ENCODE measurements at places on chromosomes 5 and 9.
A peak's percentile ranks its signal among the peaks of the same experiment; 100 is the strongest.

DNA sequence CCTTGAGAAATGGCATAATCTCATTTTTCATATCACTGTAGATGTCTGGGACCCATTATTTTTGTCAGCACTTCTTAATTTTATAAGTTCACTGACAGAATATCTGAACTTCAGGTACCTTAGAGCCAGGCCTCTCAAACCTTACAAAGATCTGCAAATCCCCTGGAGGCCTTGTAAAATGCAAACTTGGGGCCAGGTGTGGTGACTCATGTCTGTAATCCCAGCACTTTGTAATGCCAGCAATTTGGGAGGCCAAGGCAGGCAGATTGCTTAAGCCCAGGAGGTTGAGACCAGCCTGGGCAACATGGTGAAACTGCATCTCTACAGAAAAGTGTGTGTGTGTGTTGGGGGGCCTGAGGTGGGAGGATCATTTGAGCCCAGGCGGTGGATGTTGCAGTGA lies 30.8 kb downstream of the RASGRF2 start:
- no peak for DNase-seq
- H3K27me3 ChIP-seq = no peaks in the 10 kb centered on the region
- H3K4me3 ChIP-seq = no peak overlapping the region
- no peaks in the 10 kb centered on the region for H3K36me3 ChIP-seq
- H3K27ac ChIP-seq = no peak overlapping the region

DNA sequence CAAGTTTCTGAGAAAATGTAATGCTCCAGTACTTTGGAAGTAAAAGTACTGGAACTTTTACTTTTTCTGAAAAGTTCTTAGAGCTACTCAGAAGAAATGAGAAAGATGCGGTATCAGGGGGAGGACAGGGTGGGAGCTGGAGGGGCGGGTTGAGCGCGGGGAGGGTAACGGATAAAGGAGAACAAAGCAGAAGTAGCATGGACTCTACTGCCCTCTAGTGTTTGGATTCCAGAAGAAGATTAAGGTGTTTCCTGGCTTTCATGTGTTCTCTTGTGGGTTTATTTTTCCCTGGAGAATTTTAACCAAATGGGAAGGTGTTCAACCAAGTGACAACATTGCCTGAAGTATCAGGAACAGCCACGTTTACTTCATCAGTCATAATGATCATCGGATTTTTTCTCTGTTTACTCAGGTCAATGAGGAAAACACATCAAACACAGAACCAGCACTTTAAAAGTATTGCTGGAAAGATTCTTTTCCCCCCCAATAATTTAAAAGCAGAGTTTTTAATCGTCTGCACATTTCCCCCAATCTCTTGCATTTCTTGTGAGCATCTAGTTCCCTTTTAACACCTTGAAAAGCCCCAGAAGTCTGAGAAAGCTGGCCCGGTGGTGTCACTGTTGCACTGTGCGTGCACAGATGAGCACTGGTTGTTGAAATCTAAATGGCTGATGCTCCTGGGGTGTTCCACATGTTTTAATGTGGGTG lies 190.6 kb downstream of the MPDZ start:
- no peak overlapping the region for H3K27ac ChIP-seq
- H3K27me3 ChIP-seq = no peaks in the 10 kb centered on the region
- H3K4me1 ChIP-seq = peaks cover 5% of the 10 kb centered on the region
- peak; percentile 81 for DNase-seq
- H3K4me3 ChIP-seq = no peak overlapping the region

GRCh38 chr5:30627945-30628344 lies 565.5 kb upstream of the CDH6 start:
- H3K27ac ChIP-seq = no peak overlapping the region
- H3K36me3 ChIP-seq = no peaks in the 10 kb centered on the region
- H3K27me3 ChIP-seq = no peaks in the 10 kb centered on the region
- H3K4me1 ChIP-seq = no peaks in the 10 kb centered on the region
- H3K4me3 ChIP-seq = no peak overlapping the region
- DNase-seq = no peak

DNA sequence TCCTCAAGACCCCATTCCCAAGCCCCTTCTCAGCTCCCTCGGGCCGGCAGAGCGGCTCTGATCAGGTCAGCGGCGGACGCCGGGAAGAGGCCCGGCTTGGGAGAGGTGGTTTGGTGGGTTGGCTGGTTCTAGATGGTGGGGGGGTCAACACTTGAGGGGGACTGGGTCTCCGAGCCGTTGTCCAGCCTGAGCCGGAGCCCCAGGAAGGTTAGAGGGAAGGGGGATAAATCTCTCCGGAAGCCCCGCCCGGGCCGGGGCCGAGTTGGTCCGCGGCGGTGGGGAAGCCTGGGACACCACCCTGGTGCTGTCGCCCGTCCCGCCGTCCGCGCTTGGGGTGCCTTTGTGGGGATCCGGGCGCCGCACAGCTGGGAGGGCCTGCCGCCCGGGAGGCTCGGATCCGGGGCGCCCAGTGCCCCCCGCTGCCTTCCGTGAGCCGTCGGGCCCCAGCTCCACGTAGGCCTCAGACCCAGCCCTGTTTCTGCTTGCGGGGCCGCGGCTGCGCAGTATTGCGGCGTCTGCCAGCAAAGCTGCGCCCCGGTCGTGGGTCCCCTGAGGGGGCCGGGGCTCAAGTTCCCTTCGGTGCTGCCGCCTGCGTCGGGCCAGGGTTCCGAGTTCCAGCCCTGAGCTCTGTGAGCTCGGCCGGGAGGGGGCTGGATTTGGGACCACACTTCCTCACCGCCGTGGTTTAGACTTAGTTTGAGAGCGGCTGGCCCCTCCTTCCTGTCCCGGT lies 542 bp upstream of the TRIM52 start:
- peaks cover 15% of the 10 kb centered on the region for H3K4me1 ChIP-seq
- H3K36me3 ChIP-seq = no peaks in the 10 kb centered on the region
- peak overlapping the region; percentile 89 for H3K27ac ChIP-seq
- peak; percentile 81 for DNase-seq
- H3K4me3 ChIP-seq = peak overlapping the region; percentile 100

- H3K4me3 ChIP-seq = no peak overlapping the region
- no peak overlapping the region for H3K27ac ChIP-seq
- H3K4me1 ChIP-seq = peaks cover 62% of the 10 kb centered on the region
- no peaks in the 10 kb centered on the region for H3K27me3 ChIP-seq
These were observed 34.1 kb downstream of the FABP6 start for GRCh38 chr5:160263326-160263855.

DNA sequence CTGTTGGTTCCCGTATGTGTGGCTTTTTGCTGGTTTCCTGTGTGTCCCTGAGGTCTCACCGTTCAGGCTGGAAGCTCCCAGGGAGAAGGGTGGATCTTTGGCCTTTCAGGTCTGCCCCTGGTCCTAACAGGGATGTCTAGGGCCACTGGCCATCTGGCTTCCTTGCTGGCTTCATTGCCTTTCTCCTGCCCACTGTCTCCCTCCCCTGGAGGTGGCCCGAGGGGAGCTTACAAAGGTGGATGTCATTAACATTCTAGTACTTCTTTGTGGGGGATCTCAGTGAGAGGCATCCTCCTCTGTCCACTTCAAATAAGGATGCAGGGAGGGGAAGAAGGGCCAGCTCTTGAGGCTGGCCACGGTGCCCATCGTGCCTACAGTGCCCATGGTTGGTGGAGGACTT lies 35.2 kb downstream of the HMCN2 start:
- no peaks in the 10 kb centered on the region for H3K4me1 ChIP-seq
- H3K27ac ChIP-seq = no peak overlapping the region
- no peaks in the 10 kb centered on the region for H3K27me3 ChIP-seq

DNA sequence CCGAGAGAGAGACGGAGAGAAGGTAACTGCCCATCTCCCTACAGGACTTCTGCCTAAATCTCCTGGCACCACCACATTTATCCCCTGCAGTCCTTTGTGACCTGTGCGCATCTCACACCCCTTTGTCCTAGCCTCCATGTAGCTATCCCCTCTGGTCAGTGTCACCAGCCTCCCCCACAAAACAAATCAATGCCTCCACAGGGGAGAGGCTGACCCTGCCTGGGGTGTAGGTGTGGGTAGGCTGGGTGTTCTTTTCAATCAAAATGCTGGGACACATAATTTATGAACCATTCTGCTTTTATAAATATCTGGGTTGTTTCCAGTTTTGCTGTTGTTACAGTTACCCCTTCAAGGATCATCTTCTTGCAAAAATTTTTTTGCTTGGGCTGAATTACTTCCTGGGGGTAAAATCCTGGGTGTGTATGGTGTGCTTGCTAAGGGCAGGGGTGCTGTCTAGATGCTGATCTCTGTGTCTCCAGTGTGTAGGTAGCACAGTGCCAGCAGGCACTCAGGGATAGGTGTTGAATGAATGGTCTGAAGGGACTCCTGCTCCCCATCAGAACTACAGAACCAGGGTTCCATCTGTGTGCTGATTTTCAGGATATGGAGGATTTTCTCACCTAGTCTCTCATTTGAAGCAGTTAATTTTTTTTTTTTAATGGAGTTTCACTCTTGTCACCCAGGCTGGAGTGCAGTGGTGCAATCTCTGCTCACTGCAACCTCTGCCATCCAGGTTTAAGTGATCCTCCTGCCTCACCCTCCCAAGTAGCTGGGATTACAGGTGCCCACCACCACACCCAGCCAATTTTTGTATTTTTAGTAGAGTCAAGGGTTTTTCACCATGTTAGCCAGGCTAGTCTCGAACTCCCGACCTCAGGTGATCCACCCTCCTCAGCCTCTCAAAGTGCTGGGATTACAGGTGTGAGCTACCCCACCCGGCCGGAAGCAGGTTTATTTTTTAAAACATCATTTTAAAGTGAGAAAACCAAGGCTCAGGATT lies at the start of gene GARIN3:
TSS of gene GARIN3 (minus strand) at position 51 of the 1,000 bp plus-strand sequence. CDS start 96 bp downstream, outside the sequence.
- H3K27ac ChIP-seq = no peak within 1 kb of the TSS
- H3K4me1 ChIP-seq = no peaks in the 10 kb centered on the region
- H3K4me3 ChIP-seq = no peak within 1 kb of the TSS
- DNase-seq = no peak
- no peaks in the 10 kb centered on the region for H3K27me3 ChIP-seq

- DNase-seq = no peak
- H3K27me3 ChIP-seq = no peaks in the 10 kb centered on the region
- no peak overlapping the region for H3K4me3 ChIP-seq
- no peaks in the 10 kb centered on the region for H3K36me3 ChIP-seq
- H3K4me1 ChIP-seq = no peaks in the 10 kb centered on the region
These were observed 755.4 kb upstream of the CTNND2 start for GRCh38 chr5:12659686-12660085.

- no peak for DNase-seq
- no peaks in the 10 kb centered on the region for H3K36me3 ChIP-seq
- H3K27me3 ChIP-seq = no peaks in the 10 kb centered on the region
- H3K4me3 ChIP-seq = no peak overlapping the region
- no peaks in the 10 kb centered on the region for H3K4me1 ChIP-seq
These were observed 982.5 kb downstream of the MAT2B start for GRCh38 chr5:164487939-164488338.

- H3K27ac ChIP-seq = no peak overlapping the region
- H3K36me3 ChIP-seq = no peaks in the 10 kb centered on the region
- no peak for DNase-seq
- no peak overlapping the region for H3K4me3 ChIP-seq
- H3K27me3 ChIP-seq = no peaks in the 10 kb centered on the region
These were observed 85.0 kb downstream of the PRRT1B start for GRCh38 chr9:131630205-131630831.

GRCh38 chr5:157903117-157903450 lies 44.1 kb upstream of the CLINT1 start:
- no peak overlapping the region for H3K27ac ChIP-seq
- H3K4me1 ChIP-seq = peaks cover 8% of the 10 kb centered on the region
- no peak overlapping the region for H3K4me3 ChIP-seq
- H3K27me3 ChIP-seq = no peaks in the 10 kb centered on the region
- no peak for DNase-seq

GRCh38 chr9:136093995-136094881 lies 851 bp downstream of the NACC2 start:
- H3K4me3 ChIP-seq = peak overlapping the region; percentile 75
- DNase-seq = peak; percentile 60
- H3K4me1 ChIP-seq = peaks cover 34% of the 10 kb centered on the region
- H3K36me3 ChIP-seq = no peaks in the 10 kb centered on the region
- peaks cover 45% of the 10 kb centered on the region for H3K27me3 ChIP-seq

DNA sequence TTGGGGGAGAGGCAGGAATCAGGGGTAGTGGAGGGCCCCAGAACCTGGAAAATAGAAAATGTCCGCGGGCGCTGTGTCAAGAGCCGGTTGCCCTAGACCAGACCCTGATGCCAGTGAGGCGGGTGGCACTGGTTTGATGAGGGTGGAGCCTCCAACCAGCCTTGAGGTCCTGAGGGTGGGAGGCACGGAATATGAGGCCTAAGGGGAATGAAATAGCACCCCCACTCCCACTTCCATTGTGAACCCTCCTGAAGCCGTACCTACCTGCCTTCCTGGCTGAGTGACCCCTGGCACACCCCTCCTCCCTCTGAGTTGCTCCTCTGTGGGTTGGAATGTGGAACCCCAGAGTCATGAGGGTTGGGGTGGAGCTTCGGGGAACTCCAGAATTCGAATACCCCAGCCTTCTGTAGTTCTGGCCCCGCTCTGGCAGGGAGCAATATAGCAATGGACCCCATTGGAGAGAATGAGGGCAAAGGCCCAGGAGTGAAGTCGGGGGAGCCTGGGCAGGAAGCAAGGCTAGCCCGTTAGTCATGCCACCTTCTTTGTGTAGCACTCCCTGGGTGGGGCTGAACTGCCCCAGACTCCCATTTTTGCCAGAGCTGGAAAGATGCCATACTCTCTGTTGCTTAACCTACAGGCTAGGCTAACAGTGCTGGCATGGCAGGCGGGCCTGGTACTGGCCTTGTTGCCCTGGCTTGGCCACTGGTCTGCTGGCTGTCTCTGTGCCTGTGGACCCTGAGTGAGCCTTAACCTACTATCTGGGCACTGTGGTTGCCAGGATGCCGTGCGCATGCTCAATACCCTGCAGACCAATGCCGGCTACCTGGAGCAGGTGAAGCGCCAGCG lies 1.0 kb downstream of the FPGS start:
- peaks cover 5% of the 10 kb centered on the region for H3K4me1 ChIP-seq
- no peak for DNase-seq
- H3K4me3 ChIP-seq = peak overlapping the region; percentile 97
- H3K27ac ChIP-seq = no peak overlapping the region
- no peaks in the 10 kb centered on the region for H3K27me3 ChIP-seq
- no peaks in the 10 kb centered on the region for H3K36me3 ChIP-seq

DNA sequence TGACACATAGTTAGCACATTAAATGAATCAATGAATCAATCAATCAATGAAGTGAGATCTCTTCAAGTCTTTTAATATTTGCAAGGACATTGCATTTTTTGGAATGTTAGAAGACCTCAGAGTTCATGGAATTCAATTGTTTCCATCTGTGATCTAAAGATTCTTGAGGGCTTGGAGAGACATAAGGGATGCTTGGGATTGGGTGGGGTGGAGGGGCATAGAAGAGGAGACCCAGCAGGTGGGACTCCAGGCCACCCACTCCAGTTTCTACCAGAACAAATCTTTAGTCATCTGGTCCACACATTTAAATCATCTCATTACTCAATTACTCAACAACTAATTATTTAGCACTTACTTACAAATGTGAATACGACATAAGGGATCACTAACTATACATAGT lies 251.0 kb upstream of the TRIM32 start:
- no peak for DNase-seq
- H3K27ac ChIP-seq = no peak overlapping the region
- H3K4me3 ChIP-seq = no peak overlapping the region
- no peaks in the 10 kb centered on the region for H3K36me3 ChIP-seq
- H3K27me3 ChIP-seq = no peaks in the 10 kb centered on the region
- H3K4me1 ChIP-seq = no peaks in the 10 kb centered on the region

GRCh38 chr5:163193886-163194285 lies 243.5 kb upstream of the CCNG1 start:
- no peaks in the 10 kb centered on the region for H3K27me3 ChIP-seq
- DNase-seq = no peak
- no peaks in the 10 kb centered on the region for H3K4me1 ChIP-seq
- H3K36me3 ChIP-seq = no peaks in the 10 kb centered on the region

GRCh38 chr9:89822996-89823395 lies 218.2 kb downstream of the GADD45G start:
- no peak for DNase-seq
- H3K4me1 ChIP-seq = no peaks in the 10 kb centered on the region
- H3K27ac ChIP-seq = no peak overlapping the region
- H3K36me3 ChIP-seq = no peaks in the 10 kb centered on the region
- no peak overlapping the region for H3K4me3 ChIP-seq
